ENCODE measurements at places on chromosomes 3 and 15. TPM values are rescaled to one million over a fixed set of nuclear protein-coding genes. Genes with fewer than 3 reads are reported as not detected.

Gene LIPC
- 268 TPM for total RNA-seq

Gene ZPLD1
- 0.23 TPM for total RNA-seq

Gene RHOV
- total RNA-seq: 0.05 TPM

Gene CFAP100
- total RNA-seq: not detected

Gene NANOGP8
- not detected for total RNA-seq

Gene RPSA
- total RNA-seq: 796 TPM

Gene KIF7
- total RNA-seq: 1.3 TPM

Gene ANXA2
- total RNA-seq: 88.4 TPM

Gene C3orf52
- 1.8 TPM for total RNA-seq

Gene ZNF80
- not detected for total RNA-seq

Gene TRPM1
- total RNA-seq: not detected

Gene PRRT3
- total RNA-seq: 0.79 TPM

Gene MAP6D1
- total RNA-seq: 0.19 TPM

Gene CLRN1
- not detected for total RNA-seq

Gene CGNL1
- total RNA-seq: 31.9 TPM

GRCh38 chr3:52492059-52492458 is 3.1 kb upstream of the STAB1 start:
- no peak for DNase-seq

DNA sequence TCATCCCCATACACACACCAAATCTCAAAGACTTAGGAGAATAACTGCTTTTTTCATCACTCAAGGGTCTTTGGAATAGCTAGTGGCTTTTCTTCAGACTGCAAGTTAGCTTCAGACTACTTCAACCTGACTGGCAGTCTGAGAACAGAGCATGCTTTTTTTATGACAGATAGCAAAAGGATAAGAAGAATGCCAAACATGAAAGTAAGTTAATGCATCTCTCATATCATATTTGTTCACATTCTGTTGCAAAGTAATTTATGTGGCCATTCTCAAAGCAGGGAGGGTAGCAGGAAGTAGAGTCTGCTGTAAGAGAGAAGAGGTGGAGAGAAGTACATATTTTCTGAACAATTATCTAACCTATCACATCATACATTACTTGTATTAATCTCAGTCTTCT is 544.4 kb downstream of the ZPLD1 start:
- no peak for DNase-seq

DNA sequence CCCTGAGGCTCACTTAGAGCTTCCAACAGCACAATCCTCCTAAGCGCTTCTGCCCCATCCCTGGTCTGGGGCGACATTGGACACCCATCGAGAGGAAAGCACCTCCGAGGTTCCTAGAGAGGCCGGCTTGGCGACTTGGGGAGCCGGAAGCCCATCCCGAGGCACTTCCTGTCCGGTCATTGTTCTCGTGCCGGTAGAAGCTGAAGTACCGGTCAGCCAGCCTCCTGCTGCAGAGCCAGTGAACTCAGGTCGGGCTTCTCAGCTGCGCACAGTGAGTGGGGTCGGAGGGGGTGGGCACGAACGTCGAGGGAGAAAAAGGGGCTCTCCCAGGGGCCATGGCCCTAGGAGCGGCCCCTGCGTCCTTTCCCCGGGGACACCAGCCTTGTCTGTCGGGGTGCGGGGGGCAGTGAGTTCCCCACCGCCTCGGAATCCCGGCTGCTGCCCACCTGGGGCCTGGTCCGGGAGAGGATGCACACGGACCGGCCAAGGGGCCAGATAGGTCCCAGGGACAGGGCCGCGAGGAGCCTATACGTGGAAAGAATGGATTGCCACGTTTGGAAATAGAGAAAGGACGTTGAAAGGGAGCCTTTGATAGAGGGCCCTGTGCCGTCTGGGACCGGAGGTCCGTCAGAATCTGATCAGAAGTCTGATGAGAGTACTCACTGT is at the start of gene ZNF35:
TSS of gene ZNF35 (plus strand) at position 169 of the 666 bp plus-strand sequence. CDS start 2,336 bp downstream, outside the sequence.
- peak; percentile 66 for DNase-seq

- DNase-seq: no peak
Observed at GRCh38 chr3:184804801-184805200, 7.2 kb upstream of the VPS8 start.

GRCh38 chr3:116394365-116394764 is 50.9 kb downstream of the LSAMP start:
- no peak for DNase-seq

DNA sequence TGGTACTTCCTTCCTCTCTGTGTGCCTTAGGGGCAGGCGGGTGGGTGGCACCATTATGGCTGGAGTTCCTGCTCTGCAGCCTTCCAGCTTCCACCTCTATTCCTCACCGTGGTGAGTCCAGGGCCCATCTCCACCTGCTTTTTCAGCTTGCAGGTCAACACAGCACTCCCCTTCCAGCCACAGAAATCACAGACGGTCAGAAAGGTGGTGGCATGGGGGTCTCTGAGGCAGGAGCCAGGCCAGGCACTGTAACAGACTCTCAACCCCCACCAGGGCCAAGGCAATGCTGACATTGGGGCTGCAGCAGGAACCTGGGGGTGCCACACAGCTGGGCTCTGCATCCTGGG is 16.6 kb downstream of the KLF15 start:
- DNase-seq: no peak

- DNase-seq: no peak
Observed at GRCh38 chr3:69720824-69721223, 18.4 kb upstream of the MITF start.

GRCh38 chr15:22871481-22872086 is 33.1 kb downstream of the NIPA2 start:
- no peak for DNase-seq

DNA sequence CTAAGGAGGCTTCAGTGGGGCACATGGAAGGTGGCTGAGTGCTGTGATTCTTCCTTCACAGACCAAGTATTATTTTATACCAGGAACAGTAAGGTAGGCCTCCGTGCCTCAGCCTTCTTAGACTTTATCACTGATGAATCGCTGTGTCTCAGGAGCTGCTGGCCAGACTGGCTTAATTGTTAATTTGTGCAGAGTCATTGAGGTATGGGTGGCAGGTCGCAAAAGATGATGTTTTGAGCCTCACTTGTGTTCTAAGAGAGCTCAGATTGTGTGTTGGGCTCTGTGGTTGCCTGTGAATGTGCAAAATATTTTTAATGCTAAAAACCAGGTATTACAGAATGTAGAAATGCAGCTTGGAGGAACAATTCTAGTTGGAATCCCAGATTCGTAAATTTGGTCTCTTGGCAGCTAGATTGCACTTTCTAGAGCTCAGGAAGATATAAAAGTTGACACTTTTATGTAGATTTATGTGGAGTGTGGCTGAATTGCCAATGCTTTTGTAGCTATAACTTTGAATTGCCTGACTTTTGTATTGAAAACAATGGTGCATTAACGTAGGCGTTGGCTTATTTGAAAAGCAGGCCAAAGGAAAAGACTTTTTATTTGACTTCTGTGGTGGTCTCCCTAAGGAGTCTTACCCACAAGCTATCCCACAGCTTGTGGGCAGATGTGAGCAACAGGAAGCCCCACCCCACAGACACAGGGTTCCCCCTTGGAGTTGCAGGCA is 53.4 kb downstream of the LARS2 start:
- no peak for DNase-seq

GRCh38 chr3:23723930-23724329 is 81.8 kb upstream of the UBE2E1 start:
- DNase-seq: no peak

DNA sequence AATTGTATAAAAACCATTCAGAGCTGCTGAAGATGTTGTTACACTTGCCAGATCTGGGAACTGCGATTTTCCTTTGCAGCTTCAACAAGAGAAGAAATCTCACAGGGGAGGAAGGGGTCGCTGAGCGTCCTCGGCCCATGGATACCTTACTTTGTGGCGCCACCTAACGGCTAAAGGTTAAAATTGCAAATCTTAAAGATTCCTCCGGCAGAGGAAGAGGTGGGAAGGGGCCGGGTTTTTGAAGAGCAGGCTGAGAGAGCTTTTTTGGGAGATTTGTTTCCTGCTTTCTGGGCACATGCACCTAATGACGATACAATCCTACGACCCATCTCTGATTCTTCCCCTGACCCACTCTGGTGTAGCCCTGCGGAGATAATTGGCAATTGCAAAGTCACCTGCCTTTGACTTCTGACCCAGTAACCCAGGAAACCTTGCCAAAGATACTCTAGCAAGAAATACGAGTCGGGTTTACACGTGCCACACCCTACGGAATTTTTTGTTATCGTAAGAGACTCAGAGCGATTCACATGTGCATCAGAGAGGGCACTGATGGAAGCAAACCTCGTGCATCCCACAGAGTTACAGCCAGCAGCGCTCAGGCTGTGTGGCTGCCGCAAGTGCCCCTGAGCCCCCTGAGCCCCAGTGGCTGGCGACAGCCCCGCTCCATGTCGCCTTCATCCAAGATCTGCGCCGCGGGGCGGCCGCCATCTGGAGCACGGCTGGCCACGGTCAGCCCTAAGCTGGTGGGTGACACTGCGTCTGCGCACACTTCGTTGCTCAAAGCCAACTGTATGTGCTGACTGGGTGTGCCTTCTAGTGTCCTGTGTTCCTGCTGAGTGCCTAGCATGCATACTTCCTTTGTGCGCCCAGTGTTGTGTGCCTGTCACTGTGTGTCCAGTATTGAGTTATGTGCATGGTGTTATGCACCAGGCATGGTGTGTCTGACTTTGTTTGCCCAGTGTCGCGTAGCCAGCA is 55.2 kb upstream of the CHRNA7 start:
- no peak for DNase-seq

DNA sequence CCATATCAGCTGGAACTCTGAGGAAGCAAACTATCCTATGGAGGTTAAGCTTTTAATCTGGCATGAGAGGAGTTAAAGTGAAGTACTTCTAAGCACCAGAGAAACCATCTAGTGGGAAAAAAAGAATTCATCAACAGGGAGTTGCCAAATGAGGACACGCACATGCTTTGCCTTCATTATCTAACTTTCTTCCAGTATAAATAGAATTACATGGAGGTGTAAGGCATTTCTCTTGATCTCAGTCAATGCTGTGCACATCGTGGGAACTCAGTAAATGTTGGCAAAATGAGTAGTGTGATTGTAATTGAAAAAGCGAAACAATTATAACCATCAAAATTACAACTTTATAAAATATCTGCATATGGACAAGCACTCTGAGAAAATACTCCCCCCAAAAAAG is 8.0 kb upstream of the GSK3B start:
- DNase-seq: no peak

- DNase-seq: no peak
Observed at GRCh38 chr15:83289160-83289559, 4.7 kb upstream of the BNC1 start.

GRCh38 chr3:21979706-21980105 is 228.7 kb upstream of the ZNF385D start:
- no peak for DNase-seq

- DNase-seq: no peak
Observed at GRCh38 chr3:161913786-161914389, 417.3 kb downstream of the OTOL1 start.

DNA sequence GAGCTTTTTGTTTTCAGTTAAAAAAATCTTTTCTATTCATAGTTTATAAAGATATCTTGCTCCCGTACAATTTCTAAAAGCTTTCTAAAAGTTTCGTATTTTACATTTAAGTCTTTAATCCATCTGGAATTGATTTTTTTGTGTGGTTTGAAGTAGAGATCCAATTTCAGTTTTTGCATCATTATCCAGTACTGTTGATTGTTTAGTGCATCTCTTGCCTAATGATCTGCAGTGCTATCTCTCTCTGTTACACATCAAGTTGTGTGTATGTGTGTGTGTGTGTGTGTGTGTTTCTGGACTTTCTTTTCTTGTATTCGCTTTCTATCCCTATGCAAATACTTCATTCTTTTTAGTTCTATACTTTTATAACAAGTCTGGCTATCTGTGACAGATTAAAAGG is 605.8 kb upstream of the DPPA4 start:
- DNase-seq: no peak

All from liver (tissue), 10 donors.